Aorta (tissue), 5 donors: ENCODE measurements at places on chromosomes 13 and 19. TPM values are rescaled to one million over a fixed set of nuclear protein-coding genes. Genes with fewer than 3 reads are reported as not detected.

Gene DMAC2
- 31.5 TPM for total RNA-seq

GRCh38 chr13:64327505-64328194 is 2902.5 kb downstream of the PCDH9 start:
- no peak for DNase-seq

DNA sequence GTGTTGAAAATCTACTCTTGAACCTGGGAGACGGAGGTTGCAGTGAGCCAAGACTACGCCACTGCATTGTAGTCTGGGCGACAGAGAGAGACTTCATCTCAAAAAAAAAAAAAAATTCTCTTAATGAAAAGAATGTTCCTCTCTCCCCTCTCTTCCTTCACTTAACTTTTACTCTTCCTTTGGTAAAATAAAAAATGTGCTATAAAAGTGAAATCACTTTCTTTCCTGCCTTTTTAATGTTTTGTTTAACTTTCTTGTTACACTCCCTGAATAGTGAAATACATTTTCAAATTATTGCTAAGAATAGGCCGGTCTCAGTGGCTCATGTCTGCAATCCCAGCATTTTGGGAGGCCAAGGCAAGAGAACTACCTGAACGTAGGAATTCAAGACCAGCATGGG is 86.5 kb downstream of the DACH1 start:
- DNase-seq: no peak

DNA sequence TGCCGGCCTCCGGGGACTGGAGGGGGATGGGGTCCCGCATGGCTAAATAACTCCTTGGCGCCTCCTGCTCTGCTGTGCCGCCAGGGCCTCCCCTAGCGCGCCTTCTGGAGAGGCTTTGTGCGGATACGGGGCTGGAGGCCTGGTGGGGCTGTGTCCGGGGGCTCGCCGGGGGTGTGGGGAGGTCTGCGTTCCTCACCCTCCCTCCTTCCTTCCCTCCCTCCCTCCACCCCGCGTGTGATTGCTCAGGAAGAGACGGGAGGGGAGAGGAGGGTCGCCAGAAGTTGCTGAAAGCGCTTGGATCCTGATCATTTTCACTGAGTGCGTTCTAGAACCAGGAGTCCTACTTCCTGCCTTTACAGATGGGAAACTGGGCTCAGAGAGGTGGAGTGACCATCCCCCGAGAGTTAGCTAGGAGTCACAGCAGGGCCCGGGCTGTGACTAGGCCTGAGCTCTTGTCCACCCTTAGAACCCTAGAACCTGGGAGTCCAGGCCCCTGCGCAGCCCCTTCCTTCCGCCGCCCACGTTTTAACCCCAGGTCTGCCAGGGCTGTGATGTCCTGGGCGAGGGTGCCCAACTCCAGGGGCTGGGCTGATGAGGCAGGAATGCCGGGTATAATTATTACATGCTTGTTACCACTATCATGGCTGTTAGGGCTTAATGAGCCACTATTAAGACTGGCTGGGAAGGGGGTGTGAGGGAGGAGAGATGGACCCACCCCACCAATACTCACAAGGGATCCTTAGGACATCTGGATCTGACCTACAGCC is 782 bp upstream of the JUND start:
- peak; percentile 73 for DNase-seq

Gene COL5A3
- total RNA-seq: 8.2 TPM

Gene PRTN3
- not detected for total RNA-seq

Gene ETV2
- total RNA-seq: 1.2 TPM

- DNase-seq: no peak
Measured at GRCh38 chr13:85141401-85141800, 657.8 kb downstream of the SLITRK6 start.

Gene FREM2
- total RNA-seq: 0.18 TPM

GRCh38 chr13:89082623-89083022 is 1411.5 kb downstream of the SLITRK5 start:
- DNase-seq: no peak

GRCh38 chr13:21957833-21958232 is 287.0 kb downstream of the FGF9 start:
- no peak for DNase-seq

DNA sequence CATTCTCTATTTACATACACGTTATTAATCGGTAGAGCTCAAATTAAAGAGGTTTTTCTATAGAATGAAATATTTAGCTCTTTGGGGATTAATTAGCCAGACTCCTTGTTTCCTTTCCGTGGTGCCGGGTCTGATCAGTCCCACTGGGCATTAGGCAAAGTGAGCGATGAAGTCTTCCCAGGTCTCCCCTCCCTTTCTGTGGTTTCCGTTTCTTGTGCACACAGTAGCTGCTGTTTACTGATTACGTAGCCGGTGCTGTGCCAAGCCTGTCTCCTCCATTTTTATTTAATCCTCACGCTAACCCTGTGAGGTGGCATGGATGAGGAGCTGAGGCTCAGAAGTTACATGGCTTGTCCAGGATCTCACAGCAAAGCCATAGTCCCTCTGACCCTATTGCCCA is 9.0 kb downstream of the SLC25A15 start:
- no peak for DNase-seq

DNA sequence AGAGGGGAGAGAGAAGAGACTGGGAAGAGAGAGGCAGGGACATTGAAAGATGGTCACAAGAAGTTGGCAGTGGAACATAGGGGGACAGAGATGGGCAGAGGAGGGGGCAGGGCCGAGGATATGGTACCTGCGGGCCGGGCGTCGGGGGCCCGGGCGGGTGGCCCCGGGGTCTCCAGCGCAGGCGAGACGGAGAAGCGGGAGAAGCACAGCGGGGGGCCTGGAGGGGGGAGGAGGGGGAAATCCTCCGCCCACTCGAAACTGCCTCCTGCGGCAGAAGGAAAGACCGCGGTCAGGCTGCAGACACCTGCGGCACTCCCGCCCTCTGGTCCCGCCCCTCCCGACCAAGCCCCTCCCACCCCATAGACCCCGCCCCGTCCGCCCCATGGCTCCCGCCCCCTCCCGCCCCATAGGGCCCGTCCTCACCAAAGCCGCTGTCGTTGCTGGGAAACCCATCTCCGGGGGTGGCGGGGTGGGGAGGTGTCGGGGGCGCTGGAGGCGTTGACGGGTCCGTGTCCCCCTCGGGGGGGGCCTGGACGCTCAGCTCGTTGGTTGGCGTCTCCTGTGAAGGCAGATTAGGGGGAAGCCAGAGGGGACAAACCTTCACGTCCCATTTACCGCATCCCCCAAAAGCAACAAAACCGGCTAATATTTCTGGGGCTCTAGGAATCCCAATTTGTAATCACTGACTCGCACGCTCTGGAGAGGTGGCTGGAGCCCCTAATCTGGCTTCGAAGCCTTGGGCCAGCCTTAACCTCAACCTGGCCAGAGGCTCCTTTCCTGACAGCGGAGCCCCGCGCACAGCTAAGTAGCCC is 20.4 kb downstream of the LMTK3 start:
- no peak for DNase-seq

DNA sequence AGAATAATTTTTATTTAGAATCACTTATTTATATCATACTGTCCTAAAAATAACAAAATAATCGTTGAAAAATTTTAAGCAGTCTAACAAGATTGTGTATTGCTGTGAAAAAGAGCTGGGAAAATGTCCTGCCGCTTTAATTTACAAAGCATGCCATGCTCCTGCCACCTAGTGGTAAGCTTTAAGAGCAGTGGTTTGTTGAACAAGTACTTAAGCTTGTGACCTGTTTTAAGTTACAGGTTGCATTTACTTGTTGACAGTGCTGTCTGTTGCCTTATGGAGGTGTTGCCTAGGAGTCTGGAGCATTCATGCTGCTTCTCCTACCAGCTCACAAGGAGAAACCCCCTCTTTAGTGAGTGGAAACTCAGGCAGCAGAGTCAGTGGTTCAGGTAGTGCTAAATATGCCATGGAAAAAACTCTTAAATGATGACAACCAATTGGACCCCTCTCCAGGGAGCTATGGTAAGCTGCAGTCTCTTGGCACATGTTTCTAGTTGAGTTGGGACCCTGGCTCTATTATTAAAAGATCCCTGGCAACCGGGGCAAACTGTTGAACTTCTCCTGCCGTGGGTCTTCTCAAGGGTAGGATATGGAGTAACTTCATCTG is 68.4 kb downstream of the SPATA13 start:
- no peak for DNase-seq

- DNase-seq: no peak
Measured at GRCh38 chr13:40153516-40153915, 498.1 kb downstream of the COG6 start.

Gene PTPRH
- total RNA-seq: 0.29 TPM

- DNase-seq: peak; percentile 93
Measured at GRCh38 chr19:3968556-3969434, 2.1 kb downstream of the DAPK3 start.

- DNase-seq: no peak
Measured at GRCh38 chr19:926323-926588, 421 bp downstream of the ARID3A start.
